ENCODE measurements at places on chromosomes 3 and 15.

- DNase-seq, result no peak
Measured at GRCh38 chr3:6439226-6439625, 421.7 kb upstream of the GRM7 start.

- DNase-seq, result no peak
Measured at GRCh38 chr3:80734920-80735319, 967.1 kb upstream of the ROBO1 start.

GRCh38 chr3:32934150-32934742, 17.2 kb upstream of the CCR4 start:
- no peak for DNase-seq

DNA sequence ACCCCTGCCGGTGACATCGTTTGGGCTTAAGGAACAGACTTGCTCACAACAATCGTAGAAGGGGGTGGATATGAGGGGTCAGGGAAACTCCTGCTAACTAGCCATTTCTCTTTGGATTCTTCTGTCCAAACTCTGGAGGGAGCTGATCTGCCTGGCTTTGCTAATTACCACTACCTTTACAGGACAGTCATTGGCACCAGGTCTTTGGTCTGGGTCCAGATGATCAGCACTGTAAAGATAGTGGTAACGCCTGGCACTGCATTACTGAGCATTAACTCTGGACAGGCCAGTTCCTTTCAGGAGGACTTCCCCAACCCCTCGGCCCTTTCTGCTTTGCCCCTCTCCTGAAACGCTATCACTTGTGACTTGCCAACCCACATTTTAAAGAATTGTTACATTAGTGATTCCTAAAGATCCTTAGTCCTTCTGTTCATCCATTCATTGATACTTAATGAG, 788 bp downstream of the UQCC5 start:
- no peak for DNase-seq

GRCh38 chr3:146449613-146450012, 19.7 kb downstream of the PLSCR2 start:
- DNase-seq, result no peak

DNA sequence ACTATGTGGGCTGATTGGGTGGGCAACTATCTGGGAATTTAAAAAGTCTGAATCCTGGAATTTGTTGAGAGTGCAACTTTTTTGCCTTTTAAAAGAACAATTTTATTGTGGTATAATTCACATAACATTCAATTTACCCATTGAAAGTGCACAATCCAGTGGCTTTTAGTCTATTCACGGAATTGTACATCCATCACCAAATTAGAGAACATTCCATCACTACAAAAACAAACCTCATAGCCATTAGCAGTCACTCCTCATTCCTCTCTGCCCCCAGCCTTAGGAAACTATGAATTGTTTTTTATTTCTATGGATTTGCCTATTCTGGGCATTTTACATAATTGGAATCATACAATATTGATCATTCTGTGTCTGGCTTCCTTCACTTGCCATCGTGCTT, 101.8 kb upstream of the ALDH1A3 start:
- DNase-seq, result no peak

DNA sequence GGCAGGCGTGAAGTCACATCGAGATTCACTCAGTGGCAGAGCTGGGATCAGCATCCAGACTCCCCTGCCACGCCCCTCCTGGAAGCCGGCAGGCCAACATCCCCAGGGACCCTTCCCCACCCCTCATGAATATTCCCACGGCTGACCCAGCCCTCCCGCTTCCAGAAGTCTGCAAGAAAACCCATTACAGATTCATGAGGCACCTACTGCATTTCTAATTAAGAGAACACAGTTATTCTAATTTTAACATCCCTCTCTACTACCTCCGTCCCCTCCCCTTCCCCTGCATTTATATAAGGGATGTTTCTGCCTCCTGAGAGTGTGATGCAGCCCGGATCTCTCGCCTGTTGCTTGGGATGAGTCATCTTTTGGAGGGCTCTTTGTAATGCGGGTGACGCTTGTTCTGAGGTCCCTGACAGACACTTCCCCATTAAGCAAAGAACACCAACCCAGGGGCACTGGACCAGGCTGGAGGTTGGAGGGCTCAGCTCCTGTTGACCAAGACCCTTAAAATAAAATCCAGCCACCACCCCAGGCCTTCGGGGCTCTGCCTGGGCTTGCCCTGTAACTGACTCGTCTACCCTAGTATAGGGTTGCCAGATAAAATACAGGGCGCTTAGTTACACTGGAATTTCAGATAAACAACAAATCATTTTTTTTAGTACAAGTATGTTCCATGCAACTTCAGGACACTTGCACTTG, 118.7 kb downstream of the NUP210 start:
- DNase-seq, result no peak

Measured in activated naive CD4-positive, alpha-beta T cell treated with anti-CD3 and anti-CD28 coated beads, Interleukin-2, amount 50 U/mL, for 16 hours (primary cell).